ENCODE measurements at places on chromosomes 13 and 19.

- DNase-seq, result no peak
Measured at GRCh38 chr19:43658001-43658400, 12.0 kb downstream of the PLAUR start.

DNA sequence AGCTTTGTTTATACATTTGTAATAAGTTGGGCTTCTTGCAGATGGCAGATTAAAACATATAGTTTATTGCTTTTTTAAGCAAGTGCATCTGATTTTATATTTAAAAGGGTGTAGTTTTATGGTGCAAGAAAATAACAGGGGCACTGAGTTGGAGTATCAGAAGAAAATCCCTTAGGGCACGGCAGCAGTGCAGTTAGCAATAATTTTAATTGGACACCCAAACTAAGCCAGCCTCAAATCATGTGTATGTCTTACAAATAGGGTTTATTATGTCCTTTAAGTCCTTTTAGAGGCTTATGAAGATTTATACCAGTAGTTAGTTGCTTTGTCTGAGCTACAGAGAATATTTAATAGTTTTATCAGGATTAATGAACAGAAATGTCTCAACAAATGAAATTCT lies 57.5 kb downstream of the GPC6 start:
- no peak for DNase-seq

DNA sequence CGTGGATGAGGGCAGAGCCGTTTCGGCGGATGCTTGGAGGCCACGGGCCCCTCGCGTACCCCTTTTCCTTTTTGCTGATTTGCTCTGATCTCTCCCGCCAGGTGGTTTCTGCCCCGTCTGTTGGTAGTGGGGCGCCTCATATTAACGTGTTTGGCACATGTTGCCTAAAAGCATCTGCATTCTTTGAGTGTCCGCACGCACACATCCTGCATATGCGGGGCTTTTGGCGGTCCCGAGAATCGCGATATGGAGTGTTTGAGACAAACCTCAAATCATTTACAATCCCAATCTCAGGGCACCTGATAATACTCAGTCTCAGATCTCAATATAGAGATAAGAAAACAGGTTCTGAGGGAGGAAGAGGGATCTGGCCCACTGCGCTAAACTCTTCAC lies 809 bp downstream of the U2AF2 start:
- DNase-seq, result no peak

- DNase-seq, result no peak
Measured at GRCh38 chr13:23380534-23380933, 53.0 kb downstream of the SACS start.

DNA sequence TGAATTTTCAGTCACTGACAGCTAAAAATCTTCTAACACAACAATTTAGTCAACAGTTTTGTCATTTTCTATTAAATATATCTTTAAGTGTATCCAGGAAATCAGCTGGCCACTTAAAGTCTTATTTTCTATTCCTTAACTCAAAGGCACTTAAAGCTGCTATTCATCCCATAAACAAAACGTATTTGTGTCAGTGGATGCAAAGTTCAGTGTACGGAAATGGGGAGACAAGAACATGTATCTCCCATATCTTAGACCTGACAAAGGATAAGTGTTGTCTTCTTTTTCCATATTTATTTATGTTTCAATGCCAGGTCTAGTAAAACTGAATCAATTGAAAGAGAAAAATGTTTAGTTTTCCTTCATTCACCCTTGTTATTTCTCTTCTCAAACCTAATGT lies 409.8 kb upstream of the KLHL1 start:
- no peak for DNase-seq

DNA sequence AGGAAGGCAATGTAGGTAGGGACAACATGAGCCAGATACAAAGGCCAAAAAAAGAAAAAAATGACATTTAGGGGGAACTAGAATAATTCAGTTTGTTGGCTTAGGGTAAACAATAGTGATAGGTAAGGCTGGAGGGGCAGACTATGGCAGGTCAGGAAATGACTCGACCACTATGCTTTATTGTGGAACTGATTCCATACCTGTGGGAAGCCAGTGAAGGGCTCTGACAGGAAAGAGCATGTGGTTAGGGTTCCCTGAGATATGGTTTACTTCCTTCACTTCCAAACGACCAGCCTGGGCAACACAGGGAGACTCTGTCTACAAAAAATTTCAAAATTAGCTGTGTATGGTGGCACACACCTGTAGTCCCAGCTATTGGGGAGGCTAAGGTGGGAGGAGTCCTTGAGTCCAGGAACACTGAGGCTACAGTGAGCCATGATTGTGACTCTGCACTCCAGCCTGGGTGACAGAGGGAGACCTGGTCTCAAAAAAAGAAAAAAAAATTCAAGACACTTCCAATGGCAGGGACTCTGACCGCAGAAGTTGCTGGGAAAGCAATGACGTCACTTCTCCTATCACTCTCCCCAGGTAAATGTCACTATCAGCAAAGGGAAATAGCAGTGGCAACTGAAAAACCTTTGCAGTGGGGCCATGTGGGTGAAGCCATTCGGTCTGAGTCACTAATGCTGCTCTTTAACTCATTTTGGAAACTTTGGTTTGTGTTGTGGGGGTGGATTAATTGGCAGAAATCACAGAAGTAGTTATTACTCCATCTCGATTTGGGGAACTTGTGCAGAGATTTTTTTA lies 192.8 kb upstream of the TSC22D1 start:
- DNase-seq, result peak; percentile 17

- no peak for DNase-seq
Measured at GRCh38 chr13:21546372-21546771, 57.6 kb downstream of the MICU2 start.

- no peak for DNase-seq
Measured at GRCh38 chr19:18789883-18790565, 1.1 kb downstream of the COMP start.

DNA sequence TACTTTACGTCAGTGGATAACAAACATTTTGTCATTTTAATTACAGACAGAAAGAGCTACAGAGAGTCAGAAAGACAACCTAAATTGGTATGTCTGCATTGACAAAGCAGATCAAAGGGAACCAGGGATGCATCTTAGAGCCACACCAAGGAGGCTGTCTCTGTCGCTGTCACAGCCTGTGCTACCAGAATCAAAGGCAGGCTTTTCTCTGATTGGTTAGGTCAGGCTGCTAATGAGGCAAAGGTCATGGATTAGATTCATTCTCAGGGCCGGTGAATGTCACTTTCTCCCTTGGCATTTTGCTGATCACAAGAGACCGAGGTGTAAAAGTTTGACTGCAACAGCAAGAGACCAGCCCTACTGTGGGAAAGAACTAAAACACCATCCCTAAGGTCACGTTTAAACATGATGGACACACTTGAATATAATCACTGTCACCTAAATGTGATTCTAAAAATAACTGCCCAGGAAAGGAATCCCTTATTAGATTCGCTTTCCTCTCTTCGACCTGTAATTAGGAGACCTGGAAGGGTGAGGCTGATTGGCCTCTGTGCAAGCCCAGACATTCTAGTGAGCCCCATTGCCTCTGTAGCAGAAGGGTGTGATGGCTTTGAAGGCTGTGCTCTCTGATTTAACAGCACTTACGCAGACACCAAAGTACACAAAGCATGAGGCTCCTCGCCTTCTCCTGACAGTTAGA lies 314.4 kb upstream of the NBEA start:
- DNase-seq, result no peak

GRCh38 chr19:6473647-6474046 lies 7.9 kb downstream of the DENND1C start:
- no peak for DNase-seq

- peak; percentile 67 for DNase-seq
Measured at GRCh38 chr19:1248139-1248785, at the start of gene MIDN. Gene MIDN (plus strand): TSS chr19:1248583. CDS start chr19:1250297, 1,714 bp downstream.

GRCh38 chr13:70842062-70842644 lies 733.9 kb upstream of the KLHL1 start:
- no peak for DNase-seq

DNA sequence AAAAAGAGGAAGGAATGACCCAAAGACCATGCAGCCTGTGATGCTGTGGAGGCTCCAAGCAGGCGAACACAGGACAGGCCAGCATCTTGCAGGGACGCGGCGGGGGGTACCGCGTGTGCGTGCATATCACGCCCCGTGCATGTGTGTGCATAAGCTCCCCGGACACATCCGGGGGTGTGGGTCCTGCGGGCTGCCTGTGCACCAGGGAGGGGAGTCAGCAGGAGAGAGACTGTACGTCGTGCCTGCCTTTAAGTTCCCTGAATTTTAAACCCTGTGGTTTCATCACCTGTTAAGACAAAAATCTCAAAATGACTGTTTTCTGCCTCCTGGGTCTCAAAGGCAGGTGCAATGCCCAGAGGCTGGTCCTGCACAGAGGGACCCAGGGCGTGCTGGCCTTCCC lies 16.6 kb downstream of the ADAT3 start:
- no peak for DNase-seq

GRCh38 chr19:20035935-20036334 lies 3.4 kb downstream of the ZNF682 start:
- no peak for DNase-seq

GRCh38 chr13:80341756-80342370 lies 937 bp upstream of the SPRY2 start:
- no peak for DNase-seq

- DNase-seq, result no peak
Measured at GRCh38 chr13:105343134-105343806, 1192.2 kb downstream of the EFNB2 start.

GRCh38 chr13:111115061-111115964 lies at the start of gene ARHGEF7:
Gene ARHGEF7 (plus strand): TSS chr13:111115310. CDS start chr13:111115527, 217 bp downstream.
- no peak for DNase-seq

DNA sequence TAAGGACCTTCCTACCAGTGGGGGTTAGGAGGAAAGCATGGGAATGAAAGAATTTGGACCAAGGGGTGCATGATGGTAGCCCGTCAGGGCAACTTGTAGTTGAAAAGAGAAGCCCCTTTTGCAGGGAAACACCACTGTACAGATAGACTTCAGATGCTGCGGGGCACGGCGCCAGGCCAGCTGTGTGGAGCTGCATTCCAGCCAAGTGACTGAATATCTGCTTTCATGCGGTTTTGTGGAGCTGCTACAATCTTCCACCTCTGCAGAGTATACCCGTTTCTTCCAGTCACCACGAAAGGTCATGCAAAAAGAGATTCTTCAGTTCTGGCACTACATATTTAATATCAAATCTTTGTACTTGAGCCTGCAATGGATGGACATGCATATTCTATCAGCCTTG lies 104.7 kb downstream of the RGCC start:
- DNase-seq, result no peak

DNA sequence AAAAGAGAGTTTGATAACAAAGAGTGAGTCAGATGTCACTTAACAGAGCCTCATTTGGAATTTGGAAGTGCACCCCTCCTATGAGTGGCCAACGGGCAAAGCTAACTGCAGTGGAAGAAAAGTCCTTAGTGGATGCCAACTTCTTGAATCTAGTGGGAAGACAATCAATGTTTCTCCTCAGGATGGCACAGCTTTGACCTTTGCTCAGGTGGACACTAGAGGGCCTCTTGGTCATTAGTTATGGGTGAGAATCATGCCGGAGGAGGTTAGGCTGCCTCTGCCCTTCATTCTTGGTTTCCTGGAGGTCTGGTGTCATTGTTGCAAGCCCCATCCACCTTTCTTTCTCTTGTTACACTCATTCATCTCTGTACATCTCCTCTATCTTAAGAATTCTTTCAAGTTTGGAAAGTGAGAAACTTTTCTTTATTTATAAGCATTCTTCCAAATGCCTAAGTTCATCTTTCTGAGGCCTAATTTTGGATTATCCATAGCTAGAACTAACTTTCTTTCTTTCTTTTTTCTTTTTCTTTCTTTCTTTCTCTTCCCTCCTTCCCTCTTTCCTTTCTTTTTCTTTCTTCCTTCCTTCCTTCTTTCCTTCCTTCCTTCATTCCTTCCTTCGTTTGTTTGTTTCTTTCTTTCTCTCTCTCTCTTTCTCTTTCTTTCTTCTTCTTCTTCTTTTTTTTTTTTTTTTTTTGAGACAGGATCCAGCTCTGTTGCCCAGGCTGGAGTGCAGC lies 327.2 kb upstream of the TSHZ3 start:
- no peak for DNase-seq

DNA sequence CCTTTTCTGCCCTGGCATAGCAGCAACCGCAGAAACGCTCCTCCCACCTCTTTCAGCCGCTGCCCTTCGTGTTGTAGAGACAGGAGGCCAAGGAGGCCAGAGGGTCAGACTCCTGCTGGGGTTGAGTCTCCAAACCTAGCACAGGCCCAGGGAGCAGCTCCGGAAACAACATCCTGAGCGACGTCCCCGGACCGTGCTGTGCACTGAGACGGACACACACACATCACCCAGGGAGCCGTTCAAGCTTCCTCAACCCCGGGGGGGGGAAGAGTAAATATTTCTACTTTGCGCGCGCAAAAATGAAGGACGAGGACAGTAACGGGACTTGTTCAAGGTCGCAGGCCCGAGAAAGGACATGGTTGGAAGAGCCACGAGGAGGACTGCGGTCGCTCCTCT lies 657 bp downstream of the ZNF550 start:
- no peak for DNase-seq
